ENCODE measurements at places on chromosomes 7 and 10.

DNA sequence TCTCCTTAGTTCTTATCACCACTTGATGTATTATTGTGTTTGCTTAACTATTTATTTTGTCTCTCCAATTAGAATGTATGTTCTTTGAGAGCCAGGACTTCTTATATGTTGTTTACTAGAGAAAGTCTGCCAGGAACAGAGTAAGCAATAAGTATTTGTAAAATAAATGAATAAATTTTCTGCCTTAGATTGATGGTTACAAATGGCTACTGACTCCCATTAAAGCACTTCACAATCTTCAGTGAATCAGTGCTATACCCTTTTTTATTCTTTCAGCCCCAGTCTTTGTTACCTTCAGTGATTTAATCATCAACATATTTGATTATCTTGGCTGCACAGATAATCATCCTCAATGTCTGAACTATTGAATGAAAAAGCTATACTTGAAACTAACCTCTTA, 197.1 kb upstream of the TMEM196 start:
- DNase-seq: no peak

DNA sequence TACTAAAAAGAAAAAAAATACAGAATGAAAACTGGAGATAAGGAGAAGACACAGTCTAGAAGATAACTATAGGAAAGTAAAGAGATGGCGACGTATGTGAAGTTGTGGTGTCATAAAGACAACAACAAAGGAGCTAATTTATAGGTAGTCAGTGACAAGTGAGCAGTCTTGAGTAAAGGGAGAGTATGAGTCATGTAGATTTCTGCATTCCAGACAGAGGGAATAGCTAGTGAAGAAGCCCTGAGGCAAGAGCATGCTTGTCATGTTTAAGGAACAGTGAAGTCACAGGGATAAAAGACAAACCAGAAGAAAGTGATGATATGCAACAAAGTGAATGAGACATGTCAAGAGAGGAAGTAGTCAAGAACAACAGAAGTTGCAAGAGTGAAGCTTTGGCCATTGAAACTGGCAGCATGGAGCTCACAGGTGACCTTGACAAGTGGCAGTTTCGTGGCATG, 2.3 kb upstream of the MIOS start:
- DNase-seq: no peak

DNA sequence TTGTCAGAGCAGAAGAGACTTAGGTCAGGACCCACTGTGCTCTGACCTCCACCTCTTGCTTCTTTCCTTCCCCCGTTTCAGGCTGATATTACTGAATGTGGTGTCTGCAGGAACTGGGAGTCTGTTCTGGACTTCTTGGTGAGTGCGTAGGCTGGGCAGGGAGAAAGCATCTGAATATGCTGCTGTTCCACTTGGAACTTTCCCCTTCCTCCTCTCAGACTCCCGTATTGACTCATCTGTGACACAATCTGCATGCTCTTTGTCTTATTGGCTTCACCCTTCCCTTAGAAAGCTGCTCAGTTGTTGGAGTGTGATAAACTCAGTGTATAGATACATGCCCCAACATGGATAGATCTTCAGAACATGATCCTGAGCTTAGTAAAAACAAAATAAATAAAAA, 137.6 kb upstream of the HABP2 start:
- DNase-seq: no peak

- no peak for DNase-seq
Measured at GRCh38 chr10:96890172-96890513, 58.0 kb downstream of the LCOR start.

- DNase-seq: peak; percentile 28
Measured at GRCh38 chr10:124996854-124997215, 54.9 kb downstream of the ZRANB1 start.

DNA sequence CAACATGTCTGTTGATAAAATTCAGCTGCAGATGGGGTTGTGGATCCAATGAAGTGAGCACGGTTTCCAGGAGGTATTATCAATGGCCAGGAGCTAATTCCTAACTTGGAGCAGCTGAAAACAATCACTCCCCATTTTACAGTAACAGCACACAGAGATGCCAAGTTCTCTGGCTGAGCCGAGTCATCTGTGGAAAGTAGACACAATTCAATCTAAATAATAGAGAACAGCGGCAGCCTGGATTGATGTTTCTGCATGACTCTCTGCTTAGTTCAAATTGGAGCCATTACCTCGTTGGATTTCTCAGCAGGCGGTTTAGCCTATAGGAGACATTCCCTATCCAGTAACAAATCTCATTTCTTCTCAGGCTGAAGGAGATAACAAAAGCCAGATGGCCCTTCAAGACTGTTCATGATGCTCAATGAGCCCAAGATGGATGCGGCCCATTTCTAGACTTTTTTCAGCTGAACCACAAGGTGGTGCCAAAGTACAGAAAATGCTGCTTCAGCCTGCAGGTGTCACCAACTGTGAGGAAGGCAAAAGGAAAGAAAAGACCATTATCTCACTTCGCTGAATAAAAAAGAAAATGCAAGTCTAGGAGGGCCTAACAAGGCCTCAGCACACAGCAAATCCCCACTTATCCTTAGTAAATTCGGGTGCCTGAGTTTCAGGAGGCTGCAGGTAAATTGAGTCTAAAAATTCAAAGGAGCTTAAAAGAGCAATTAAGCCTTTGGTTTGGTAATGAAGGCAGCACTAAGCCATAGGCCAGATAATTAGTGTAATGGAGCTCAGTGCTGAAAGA, 83.7 kb downstream of the SLC16A9 start:
- no peak for DNase-seq

DNA sequence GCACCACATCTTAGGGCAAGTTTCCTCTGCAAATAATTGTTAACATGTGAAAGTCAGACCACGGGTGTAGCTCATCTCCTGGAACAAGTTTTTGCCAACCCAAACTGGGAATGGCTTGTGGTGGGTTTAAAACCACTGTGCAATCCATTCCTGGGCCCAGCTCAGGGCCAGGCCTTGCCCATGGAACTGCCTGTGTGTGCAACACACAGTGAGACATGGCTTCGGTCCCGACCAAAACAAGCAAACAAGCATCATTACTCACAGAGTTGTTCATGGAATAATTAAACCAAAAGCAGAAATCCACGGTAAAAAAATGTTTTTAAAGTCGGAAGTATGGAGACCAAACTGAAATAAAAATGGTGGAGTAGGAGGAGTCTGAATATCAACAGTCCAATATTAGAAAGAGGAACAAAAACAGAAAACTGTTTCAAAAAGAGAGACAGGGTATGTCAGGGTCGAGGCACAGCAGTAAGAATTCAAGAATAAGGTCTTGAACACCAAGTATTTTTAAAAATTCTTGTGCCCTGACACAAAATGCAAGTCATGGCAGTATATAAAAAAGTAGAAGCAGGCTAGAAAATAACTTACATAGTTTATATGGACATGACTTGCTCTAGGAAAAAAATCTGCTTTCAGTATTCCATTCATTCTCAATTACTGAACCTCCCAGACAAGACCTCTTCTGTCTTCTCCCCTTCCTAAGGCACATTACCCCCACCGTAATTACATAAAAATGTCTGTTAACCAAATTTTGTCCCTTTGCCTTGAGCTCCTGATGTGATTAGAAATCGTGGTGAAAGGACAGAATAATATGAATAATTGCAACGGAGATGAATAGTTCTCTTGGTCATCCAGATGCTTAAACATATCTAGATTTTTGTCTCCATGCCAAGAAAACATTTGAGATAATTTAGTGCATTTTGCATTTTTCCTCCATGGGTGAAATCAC, 88.4 kb downstream of the FAS start:
- DNase-seq: no peak

GRCh38 chr10:69662901-69663300, 32.9 kb downstream of the FAM241B start:
- DNase-seq: no peak

- DNase-seq: no peak
Measured at GRCh38 chr7:132697003-132697402, 120.7 kb upstream of the PLXNA4 start.

- DNase-seq: no peak
Measured at GRCh38 chr7:25379351-25380300, 151.3 kb upstream of the NPVF start.

DNA sequence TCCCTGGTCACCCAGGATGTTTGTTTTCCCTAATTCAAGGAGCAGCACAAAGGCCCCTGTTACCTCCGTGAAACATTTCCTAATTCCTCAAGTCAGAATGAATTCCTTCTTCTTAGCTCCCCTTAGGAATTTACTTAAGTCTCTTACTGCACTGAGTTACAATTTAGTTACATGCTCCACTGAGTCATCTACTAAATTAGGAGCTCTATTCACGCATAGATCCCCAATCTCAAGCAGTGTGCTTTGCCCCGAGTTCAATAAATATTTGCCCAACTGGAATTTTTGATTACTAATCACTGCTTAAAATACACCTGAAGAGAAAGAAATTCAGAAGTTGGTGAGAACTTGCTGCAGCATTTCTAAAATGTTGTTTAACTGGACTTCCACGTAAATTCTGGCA, 329.4 kb upstream of the MYO3A start:
- DNase-seq: no peak

DNA sequence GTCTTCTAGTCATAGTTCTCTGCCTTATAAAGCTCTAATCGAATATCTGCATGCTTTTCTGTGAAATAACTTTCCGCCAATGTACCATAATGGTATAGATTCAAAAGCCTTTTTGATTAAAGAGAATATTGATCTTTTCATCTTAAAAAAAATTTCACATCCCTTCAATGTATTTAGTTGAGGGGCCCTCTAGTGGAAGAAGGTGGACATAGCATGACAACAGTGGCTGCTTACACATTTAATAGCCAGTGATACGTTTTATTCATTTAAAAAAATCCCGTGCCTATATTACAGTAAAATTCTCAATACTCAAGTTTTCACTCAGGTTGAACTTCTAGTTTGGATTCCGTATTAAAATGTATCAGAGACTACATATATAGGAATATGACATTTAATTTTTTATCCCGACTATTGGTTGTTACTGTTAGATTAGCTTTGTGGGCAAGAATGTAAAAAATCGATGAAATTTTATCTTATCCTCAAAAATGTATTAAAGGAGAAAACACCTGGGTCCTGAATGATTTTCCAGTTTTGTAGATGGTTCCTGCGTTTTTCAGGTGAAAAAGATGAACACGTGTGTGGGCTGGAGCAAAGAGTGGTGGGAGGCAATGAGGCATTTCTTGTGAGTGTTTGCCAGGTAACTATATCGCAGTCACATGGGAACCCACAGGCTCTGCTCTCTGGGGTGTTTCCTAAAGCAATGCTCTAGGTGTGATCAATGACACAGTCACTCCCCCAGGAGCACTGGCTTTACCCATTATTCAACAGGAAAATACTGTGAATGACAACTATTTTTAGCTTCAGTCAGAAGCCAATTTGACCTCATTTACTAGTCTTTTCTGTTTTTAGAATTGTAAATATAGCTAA, 24.1 kb upstream of the PNLIP start:
- DNase-seq: no peak

DNA sequence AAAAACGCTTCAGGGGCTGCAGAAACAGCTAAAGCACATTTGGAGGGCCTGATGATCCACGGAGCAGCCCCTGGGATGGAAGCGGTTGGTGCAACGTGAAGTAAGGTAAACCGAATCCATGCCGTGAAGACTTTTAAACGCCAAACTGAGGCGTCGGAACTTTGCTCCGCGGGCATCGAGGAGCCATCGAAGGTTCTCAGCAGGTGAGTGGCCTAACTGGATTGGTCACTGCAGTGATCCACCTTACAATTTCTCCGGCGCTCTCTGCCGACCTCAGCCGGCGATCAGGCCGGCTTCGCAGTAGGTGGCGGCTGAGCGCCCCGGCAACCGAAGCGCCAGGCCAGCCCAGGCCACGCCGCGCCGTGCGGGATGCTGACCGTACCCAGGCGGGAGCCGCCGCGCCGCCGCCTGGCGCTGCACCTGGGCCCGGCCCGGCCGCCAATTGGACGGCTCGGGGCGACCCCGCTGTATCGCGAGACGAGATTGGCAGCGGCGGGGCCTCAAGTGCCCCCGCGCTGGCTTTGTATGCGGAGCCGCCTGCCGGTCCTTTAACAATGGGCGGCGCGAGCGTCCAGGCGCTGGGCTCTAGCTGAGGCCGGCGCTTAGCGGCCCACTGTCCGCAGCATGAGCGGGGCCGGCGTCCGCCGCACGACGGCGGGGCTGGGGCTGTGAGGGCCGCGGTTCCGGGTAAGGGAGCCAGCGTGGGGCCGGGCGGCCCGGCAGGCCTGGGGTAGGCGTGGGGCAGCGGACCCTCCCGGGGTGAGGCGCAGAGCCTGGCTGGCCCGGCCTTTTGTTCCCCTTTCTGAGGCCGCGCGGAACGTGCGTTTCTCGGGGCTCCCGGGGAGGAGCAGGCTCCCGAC, at the start of gene CCNJ:
CCNJ (plus strand) TSS at position 551 of the 860 bp plus-strand sequence. CDS start 811 bp downstream, outside the sequence.
- DNase-seq: peak; percentile 84

GRCh38 chr7:33477719-33478480, 348.5 kb downstream of the BBS9 start:
- no peak for DNase-seq

DNA sequence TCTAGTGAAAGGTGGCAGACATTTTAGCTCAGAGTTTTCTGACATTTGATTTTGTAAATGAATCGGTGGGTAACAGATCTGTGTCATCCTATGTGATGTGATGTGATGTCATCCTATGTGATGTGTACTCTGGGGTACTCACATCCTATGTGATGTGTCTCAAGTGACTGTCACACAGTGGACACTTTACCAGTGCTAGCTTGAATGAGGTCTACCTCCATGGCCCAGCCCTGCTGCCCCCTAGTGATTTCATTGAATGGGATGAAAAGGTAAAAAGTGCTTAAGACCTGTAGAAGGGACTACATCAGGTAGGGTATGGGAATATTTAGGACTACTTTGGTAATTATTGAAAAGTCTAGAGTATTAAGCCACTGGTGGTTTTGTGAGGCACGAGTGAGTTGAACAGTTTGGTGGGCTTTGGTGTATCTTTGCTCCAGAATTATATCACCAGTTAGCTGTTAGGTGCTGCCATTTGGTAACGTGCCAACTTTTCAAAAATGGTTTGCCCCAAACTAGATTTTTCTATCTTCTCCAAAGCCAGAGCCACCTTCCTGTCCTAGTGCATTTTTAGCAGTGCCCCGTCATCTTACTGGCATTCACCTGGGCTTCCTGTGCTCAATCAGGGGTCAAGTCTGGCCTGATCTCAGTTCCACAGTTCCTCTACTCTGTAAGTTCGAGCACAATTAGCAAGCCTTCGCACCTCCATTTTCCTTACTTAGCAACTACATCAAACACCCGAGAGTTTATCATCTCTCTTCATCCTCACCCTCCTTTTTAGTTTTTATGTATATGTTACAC, 9.7 kb downstream of the EIF4H start:
- no peak for DNase-seq

DNA sequence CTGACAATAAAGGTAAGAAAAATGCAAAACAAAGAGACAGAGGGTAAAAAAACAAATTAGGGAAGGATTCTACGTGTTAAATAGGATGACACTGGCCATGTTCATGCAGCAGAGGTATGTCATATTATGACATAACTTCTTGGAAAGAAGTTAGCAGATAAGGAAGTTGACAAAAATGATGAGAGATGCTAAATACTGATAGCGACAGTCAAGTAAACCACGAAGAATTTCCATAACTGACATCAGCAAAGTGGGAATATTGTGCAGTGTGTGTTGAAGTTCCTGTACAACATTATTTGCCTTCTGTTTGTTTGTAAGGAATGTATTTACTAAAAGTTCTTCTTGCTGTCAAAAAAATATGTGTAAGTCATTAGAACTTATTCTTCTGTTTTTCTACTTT, 29.5 kb downstream of the MDH2 start:
- DNase-seq: no peak

- no peak for DNase-seq
Measured at GRCh38 chr10:2980791-2981360, 86.5 kb upstream of the PFKP start.
